Hematopoietic multipotent progenitor cell treated with erythropoietin and hydrocortisone succinate and interleukin-3 and kit ligand, for 4 days (in vitro differentiated cells): ENCODE measurements at places on chromosomes 7 and 10.
A peak's percentile ranks its signal among the peaks of the same experiment; 100 is the strongest.

GRCh38 chr7:157384301-157384700, 47.5 kb downstream of the DNAJB6 start:
- DNase-seq: no peak

DNA sequence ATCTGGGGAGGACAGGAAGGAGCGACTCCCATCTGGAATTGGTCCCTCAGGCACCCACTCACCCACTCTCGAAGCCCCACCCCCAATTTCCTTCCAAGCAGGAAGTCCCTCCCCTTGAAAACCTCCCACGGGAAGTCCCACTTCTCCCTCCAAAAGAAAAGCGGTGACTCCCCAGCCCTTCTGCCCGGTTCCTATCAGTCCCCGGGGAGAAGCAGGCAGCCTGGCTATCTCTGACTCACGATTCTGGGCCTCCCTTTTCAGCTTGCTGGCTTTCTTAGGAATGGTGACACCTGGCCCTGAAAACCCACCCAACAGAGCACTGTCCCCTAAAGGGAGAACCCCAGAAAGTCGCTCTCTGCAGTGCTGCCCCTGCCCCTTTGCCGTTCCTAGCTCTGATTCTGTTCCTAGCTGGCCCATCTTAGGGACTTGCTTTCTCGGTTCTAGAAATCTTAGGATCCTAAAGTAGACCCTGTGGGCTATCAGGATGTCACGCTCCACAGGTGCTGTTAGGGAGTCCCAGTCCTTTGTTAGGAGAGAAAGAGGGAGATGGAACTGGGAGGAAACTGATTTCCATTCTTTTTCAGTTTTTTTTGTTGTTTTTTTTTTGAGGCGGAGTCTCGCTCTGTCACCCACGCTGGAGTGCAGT, 6.0 kb downstream of the TSC22D4 start:
- DNase-seq: peak; percentile 67

DNA sequence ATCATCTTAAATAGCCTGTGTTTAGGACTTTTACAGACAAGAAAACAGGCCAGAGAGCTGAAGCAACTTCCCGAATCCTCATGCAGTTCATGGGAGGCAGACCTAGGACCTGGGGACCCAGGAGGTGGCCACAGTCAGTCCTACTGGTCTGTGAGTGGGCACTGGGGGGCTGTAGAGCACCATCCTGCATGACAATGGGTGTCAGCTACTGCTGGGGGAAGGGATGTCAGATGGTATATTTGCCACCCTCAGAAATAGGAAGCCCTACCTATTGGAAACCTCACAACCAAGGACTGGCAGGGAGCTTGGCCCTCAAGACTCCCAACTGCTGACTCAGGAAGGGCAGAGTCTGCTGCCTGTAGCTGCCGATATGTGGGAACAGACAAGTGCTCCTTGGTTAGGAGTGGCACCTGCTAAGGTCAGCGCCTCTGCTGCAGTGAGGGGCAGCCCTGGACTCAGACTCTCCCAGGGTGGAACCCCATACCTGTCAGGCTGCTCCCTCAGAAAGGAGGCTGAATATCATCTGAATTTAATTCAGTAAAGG, 29.7 kb downstream of the OGDH start:
- peak; percentile 33 for DNase-seq

DNA sequence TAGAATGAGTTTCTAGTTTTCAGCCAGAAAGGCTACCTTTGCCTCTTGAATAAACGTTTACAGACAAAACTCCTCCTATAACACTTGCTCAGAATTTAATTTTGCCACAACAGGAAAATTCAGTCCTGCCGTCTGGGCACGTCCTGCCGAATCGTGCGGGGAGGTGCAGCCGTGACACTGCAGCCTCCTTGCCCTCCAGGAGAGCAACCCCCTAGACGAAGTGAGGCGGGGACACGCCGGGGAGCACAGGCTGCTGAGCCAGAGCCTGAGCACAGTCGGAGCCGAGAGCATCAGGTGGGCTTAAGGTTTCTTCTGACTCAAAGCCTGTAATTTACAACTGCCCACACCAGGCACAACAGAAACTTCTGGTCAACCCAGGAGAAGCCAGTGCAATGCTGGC, 102.3 kb downstream of the DYNC2I1 start:
- no peak for DNase-seq

DNA sequence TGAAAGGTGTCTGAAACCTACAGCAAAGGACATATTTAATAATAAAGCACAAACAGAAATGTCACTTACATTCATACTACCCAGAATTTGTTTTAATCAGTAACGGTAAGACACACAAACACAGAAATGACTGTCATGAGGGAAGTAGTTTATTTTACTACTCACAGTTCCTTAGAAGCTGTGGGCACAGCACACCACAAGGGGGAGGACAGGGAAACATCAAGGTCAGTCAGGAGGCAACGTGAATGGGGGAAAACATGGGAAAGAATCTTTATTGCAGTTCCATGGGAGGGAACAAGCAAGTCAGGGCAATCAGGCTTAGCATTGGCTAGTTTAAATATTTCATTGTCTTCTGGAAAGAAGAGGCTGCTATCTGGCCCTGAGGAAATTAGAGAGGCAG, 123.8 kb upstream of the PDSS1 start:
- peak; percentile 28 for DNase-seq

DNA sequence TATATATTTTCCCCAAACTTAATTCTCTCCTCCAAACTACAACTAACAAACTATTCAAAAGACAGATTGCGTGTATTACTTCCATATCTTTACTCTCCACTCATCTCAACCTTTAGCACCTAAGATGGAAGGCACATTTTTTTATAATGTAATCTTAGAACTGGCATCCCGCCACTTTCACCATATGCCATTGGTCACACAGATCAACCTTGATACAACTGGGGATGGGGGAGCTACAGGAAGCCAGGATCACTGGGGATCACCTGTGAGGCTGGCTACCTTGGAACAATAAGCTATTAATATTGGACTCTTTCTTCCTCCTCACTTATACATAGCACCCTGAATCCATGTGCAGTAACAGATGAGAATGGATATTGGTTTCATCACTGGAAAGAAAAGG, 469.6 kb upstream of the LRRN3 start:
- no peak for DNase-seq

GRCh38 chr10:100568912-100569311, 33.2 kb downstream of the HIF1AN start:
- DNase-seq: no peak

DNA sequence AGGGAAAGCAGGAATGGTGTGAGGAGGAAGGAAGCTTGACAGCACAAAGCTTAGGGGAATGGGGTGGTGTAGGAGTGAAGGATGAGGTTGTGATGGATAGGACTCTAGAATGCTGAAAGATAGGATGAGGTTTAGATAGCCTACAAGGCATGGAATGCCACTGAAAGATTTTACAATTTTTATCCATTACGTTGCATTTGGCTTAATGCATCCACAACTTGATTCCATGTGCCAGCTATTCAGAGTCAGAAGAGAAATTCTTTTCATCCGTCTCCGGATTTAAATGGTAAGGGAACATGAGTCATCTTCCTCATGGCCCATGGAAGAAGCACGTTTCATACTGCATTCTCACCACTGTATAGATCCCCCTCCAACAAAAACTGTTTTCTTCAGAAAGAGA, 212.4 kb upstream of the BMPER start:
- DNase-seq: no peak

- DNase-seq: no peak
These were observed 136.0 kb downstream of the MGMT start for GRCh38 chr10:129602938-129603535.

DNA sequence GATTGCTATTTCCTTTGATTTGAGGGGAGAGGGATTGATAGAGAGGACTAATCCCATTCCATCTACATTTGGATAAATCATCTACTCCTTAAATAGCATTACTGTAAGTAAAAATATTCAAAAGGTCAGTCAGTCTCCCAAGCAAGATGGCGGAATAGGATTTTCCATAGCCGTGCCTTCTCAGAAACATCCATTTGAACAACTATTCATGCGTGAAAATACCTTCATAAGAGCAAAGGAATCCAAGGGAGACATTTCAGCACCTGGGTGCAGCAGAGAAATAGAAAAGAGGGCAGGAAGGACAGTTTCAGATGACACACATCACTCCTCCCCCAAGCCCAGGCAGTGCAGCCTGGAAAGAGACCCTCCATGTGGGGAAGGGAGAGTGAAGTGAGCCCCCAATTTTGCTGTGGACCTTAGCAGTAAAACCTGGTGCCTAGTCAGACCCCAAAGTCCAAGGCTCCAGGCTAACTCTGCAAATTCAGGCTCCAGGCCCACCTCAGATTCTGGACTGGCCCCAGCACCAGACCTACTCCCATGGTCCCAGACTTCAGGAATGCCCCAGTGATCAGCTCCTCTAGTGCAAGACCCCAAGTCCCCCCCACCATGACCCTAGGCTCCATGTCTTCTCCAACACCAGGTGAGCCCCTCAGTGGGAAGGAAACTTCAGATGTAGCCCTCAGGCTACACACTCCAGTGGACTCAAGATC, 104.3 kb upstream of the LANCL2 start:
- DNase-seq: no peak

- no peak for DNase-seq
These were observed 91.4 kb upstream of the CAPZA2 start for GRCh38 chr7:116770941-116771340.

DNA sequence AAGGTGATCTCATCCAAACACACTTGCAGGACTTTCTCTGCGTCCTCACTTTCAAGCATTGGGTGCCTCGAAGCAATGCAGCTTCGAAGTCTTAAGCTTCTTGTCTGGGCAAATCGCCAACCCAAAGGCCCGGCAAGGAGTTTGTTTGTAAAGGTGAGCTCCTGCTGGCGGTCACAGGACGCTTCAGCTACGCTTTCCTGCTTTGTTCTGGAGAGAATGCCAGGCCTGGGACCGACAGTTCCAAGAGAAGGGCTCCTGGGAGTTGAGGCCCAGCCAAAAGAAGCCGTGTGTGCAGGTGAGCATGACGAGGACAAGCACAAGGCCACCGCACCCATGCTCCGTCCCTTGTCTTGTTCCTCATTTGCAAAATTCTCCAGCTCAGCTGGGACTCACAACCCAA, 106.6 kb upstream of the DOCK1 start:
- no peak for DNase-seq

DNA sequence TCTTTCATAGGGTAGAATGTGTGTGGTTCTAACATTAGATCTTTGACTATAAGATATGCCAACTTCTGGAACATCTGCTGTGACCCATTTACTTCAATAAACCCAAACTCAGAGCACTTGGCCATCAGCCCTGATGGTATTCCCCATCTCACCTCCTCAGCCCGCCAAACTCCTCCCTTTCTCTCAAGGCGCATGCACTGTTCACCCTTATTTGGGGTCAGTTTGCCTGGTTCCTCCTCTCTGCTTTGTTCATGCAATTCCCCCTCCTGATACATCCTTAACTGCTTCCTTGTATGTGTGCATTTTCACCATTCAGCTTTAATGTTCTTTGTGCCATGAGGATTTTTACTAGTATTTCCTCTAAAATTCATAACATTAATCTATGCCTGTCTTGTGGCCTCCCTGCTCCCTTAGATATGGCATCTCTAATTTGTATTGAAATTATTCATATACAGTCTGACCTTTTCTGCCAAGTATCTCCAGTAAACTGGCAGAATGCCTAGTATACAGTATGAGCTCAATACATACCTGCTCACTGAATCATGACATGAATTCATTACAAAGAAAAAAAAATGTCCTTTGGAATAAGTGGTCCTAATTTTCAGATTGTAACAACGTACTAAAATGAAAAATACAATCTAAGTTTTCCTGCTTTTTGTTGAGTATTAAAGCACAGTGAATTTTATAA, 336.8 kb upstream of the IGFBP3 start:
- DNase-seq: no peak

GRCh38 chr10:50501924-50502452, 121.8 kb downstream of the SGMS1 start:
- peak; percentile 32 for DNase-seq

- no peak for DNase-seq
These were observed 174.1 kb downstream of the AHR start for GRCh38 chr7:17472518-17472917.

DNA sequence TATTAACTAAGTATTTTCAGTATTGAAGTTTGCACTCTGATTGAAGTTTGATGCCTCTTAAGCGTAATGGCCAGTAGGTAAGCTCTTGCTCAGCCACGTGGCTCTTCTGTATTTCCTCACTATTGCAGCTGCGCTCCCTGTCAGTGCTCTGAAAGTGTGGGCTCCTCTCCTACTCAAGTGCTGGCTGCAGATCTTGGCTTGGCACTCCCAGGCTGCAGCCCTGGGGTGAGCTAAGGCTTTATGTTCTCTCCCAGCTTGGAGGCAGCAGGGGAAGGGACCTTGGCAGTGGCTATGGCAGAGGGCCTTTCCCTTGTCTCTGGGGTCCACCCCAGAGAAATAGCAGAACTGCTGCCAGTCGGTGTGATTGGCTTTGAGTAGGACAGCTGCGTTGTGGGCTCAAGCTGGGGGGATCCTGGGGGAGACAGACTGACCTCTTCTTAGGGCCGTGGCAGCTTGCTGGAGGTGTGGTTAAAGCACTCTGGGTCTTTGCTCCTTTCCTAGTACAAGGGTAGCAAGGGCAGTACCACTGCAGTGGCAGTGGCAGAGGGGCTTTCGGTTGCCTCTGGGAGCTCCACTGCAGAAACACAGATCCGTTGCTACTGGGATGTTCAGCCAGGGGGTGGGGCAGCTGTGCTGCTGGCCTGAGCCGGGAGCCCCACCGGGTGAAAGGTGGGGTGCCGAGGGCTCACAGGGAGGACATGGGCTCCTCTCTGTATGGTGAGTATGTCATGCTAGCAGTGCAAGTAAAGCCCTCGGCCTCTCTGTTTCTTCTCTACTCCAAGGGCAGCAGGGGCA, 100.5 kb downstream of the GLCCI1 start:
- no peak for DNase-seq

DNA sequence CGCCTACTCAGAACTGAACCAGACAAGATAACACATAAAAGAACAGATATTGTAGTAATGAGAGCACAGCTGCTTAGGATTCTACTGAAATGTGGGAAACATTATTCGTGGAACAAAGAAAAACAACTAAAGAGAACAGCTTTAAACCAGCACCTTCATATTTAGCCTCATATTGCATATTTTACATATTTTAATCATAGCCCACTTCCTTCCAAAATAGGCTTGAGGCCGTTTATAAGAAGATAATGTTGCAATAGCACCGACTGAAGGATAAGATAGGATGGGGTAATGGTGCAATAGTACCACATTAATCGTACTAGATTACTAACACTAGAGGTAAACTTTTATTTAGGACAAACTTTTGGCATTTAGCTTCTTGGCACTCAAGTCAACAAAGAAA, 71.3 kb downstream of the KCND2 start:
- DNase-seq: peak; percentile 27

GRCh38 chr7:49894543-49894942, 121.1 kb downstream of the VWC2 start:
- no peak for DNase-seq
